ENCODE measurements at places on chromosomes 5 and 9. TPM values are rescaled to one million over a fixed set of nuclear protein-coding genes. Genes with fewer than 3 reads are reported as not detected.

- peak; percentile 25 for DNase-seq
Measured at GRCh38 chr5:41527201-41527779, 16.9 kb upstream of the PLCXD3 start.

DNA sequence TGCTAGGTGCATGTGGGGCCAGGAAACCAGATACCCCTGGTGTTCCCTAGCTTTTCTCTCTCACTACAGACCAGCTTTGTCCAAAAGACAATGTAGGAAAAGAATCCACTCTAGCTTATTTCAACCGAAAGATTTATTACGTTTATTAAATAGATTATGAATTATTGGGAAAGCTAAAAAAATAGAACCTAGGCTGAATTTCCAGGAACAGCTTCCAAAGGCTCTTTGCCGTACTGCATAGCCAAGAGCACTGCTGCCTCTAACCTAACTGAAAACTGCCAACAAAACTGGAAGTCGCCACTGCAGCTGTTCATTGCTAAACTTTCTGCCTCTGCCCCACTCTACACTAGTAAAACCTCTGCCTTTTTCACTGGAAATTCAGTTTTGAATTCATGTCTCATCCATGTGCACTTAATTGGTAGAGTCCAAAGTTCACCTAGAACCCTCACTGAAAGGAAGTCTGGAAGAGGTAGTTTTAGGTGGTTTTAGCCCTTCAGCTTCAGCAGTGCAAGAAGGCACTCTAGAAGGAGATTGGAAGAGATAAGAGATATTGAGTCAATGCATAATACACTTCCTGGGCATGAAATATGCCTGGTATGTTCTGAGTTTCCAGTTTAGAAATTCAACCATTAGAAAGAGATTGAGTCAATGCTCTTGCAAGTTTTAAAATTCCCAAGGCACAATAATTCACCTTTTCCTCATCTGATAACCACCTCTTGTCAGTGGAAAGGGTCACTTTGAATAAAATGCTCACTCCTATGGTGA lies 927.9 kb downstream of the MAT2B start:
- no peak for DNase-seq

DNA sequence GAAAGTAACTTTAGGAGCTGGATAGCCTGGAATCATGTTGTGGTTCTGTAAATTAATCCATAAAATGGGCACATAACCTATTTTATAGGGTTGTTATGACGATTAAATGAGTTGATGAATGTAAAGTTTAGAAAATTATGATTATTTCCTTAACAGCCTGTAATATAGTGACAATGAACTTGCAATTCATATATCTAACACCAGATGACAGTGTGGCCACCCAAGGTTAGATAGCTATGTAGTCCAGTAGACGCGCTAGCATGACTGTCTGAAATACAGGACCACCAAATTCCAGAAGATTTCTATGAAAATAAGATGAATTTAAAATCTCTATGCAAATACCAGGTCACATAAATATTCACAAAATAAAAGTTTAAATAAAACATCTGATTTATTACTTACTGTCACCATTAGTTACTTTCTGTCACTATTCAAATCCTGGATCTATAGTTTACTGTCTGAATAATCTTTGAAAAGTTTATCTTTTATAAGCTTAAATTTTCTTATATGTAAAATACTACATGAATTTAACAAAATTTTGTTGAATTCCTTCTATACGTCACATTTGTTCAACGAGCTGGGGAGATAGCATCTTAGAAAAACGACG lies 26.1 kb upstream of the MACIR start:
- no peak for DNase-seq

DNA sequence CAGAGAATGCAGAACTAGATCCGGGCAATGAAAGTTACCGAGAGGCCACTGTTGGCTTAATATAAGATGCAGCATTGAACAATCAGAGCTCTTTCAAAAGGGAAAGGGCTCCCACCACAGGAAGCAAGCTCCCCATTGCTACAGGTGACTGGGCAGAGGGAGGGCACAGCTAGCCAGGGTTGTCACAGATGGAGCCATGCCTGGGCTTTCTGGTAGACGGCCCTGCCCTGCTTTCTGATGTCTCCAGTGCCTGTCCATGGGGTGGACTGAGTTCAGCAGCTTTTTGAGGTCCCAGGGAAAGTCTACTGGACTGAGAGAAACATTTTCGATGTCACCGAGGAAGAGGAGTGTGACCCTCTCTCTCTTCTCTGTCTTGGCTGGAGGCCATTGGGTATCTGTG lies 14.1 kb downstream of the RGS3 start:
- DNase-seq, result no peak

DNA sequence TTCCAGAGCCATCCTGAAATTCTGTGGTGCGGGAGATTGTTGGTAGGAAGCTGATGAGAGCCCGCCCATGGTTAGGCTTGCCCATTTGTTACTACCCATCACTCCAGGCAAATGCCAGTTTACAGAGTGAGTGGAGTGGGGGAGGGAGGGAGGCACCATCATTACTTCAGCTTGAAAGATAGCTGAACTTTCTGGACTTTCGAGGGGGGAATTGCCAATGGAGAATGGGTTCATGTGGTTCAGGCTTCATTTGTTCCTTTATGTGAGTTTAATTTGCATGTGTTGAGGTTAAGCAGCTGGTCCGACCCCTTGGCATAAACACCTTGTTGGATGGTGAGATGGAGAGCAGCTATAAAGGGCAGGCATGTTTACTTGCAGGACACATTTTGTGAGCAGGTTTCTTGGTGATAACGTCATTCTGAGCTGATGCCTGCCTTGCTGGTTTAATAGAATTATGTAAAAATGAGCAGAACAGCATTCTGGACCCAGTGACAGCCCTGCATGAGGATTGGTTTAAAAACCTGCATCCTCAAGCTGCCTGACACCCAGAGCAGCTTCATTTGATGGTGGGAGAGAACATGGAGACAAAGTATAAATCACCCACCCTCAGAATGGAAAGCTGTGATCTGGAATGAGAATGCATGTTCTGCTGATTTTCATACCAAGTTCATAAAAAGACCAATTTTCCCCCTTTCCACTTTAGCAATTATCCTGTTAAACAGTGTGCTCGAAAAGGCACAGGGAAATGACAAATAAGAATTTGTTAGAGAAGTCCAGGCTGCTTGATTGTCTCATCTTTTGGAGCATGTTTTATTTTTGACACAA lies 106.3 kb downstream of the TRIO start:
- DNase-seq, result no peak

- DNase-seq, result no peak
Measured at GRCh38 chr5:160197341-160198144, 31.8 kb upstream of the FABP6 start.

GRCh38 chr5:16489322-16489791 lies 23.8 kb upstream of the ZNF622 start:
- DNase-seq, result no peak

DNA sequence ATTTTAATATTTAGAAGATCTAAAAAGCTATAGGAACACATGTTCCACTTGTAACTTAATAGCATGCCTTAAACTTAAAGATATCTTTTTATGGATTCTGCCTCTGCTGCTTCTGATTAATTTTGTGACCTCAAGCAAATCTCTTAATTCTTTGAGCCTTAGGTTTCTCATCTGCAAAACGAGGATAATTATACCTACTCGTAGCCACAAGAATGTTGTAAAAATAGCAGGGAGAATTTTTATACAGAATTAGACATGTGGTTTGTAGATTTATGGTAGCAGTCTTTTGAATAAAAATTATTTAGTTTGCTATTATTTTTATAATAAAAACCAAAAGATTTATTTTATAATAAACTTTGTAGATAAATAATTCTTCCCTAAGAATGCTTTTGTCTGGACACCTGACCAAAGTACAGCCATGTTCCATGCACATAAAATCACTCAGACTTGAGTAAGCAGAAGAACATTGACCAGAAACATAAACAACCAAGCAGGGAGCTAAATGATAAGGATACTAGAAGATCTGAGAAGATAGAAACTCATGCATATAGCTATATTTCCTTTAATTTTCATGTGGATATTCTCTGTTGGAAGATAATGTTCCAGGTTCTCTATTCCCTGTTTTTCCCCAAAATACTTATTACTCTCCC lies 18.5 kb downstream of the C9orf85 start:
- no peak for DNase-seq

- DNase-seq, result no peak
Measured at GRCh38 chr5:91190314-91190690, 192.8 kb downstream of the ARRDC3 start.

DNA sequence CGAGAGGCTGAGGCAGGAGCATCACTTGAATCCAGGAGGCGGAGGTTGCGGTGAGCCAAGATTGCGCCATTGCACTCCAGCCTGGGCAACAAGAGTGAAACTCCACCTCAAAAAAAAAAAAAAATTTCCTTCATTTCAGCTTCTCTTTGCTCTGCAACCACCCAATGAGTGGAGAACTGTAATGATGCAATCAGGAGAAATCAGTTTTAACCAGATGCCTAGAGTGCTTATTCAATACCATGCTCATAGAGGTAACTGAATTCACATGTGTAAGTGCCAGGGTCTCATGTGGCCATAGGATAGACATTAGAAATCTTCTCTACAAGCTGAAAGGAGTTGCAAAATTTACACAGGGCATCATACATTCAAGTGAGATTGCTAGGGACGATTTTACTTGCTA lies 70.6 kb downstream of the HMHB1 start:
- DNase-seq, result no peak

GRCh38 chr9:129021091-129021490 lies 7.0 kb downstream of the SH3GLB2 start:
- DNase-seq, result no peak

DNA sequence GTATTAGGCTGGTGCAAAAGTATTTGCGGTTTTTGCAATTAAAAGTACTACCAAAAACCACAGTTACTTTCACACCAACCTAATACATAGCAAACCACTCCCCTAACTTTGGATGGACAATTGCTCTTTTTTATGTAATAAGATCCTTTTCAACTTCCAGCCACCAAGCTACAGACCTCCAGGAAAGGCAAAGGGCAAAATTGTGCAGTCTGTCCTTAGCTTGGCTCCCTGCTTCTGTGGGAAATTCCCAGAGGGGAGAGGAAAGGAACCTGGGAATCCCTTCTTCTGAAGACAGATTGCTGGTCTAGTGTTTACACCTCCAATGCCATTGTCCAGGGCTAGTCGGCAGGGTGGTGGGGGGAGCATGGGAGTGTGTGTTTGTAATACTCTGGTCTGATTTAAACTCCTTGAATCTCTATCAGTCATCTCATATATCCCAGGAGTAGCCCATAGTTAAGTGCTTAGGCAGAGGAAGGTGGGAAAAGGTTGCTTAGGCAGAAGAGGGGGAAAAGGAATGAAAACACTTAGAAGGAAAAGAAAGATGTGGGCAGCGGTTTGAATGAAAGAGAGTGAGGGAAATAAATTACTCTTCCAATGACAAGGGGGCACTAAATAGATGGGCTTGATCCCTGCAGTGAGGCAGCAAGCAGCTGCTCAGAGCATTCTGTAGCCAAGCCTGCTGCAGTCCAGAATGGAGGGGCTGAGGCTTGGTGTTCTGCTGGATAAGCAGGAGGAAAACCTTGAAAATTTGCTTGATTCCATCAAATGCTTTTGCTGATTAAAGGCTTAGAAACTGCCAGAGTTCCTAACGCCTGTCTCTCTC lies 86.9 kb upstream of the MAP1B start:
- no peak for DNase-seq

DNA sequence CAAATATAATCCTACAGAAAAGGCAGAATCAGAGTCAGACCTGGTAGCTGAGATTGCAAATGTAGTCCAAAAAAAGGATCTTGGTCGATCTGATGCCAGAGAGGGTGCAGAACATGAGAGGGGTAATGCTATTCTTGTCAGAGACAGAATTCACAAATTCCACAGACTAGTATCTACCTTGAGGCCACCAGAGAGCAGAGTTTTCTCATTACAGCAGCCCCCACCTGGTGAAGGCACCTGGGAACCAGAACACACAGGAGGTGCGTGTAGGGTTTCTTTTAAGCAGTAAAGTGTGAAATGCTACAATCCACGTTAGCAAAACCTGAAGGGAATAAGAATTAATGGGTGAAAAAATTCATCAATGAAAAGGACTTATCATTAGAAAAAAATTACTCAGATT lies 145.8 kb downstream of the GIN1 start:
- no peak for DNase-seq

DNA sequence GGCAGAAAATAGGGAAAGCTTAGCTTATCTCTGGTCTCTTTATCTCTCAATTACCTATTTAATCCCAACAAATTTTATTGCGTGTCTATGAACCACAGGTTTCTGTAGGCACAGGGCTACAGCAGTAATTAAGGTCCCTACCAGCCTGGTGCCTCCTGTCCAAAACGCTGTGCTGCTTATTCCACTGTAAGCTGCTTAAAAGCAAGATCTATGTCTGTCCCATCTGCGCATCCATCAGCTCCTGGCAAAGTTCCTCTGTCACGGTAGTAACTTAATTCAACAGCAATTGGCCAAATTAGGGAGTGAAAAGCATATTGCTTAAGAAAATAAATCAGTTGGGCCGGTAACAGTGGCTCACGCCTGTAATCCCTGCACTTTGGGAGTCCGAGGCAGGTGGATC lies 235.8 kb upstream of the VLDLR start:
- no peak for DNase-seq

DNA sequence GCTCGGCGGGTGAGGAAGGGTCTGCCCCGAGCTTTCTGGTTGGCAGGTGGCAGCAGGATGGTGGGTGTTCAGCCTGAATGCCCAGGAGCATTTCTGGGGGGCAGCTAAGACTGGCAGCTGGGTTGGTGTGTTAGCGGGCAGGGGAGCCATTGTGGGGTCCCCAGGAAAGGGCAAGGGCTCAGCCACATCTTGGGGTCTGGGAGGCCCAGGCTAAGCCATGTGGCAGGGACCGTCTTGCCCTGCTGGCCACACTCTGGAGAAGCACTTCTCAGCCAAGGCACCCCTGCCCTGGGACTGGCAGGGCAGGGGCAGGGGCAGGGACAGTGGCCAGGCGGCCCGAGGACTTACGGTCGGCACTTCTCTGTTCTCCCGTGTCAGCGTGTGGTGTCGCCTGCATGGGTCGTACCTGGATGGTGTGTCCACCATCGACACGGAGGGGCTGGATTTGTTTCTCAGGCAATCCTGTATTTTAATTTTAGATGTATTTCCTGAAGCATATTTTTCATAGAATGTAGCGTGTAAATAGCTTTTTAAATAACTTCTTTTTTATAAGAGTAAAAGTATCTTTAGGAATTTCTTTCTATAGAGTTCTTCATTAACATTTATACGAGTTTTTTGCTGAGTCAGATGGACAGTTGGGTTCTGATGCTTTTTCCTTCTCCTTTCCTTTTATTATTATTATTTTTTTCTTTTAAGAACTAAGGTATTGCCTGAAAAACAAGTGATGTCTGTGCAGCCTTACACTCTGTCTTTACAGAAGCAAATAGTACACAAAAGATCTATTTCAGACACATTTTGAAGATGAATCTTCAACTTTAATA lies 102.0 kb downstream of the PHF2 start:
- DNase-seq, result no peak

DNA sequence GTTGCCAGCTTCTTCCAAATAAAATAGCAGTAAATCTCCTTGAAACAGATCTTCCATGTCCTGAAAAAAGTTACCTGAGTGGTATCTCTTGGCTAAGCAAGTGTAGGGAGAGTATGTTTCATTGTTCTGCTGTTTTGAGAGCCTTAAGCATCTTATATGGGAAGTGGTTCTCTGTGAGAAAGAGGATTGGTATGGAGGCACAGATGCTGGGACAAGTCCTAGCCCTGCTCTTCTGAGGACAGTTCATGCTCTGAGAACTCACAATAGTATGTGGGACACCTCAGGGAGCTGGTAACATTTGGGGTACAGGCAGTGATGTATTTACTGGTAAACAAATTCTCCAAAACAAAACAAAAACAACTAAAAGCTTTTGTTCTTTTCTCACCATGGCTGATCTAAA lies 2.0 kb downstream of the PPP3R2 start:
- DNase-seq, result no peak

- no peak for DNase-seq
Measured at GRCh38 chr5:154071799-154072413, 33.1 kb downstream of the MFAP3 start.

GRCh38 chr9:98897745-98898144 lies 46.0 kb upstream of the COL15A1 start:
- no peak for DNase-seq

Gene CXCL14
- total RNA-seq, result not detected

Gene CCDC171
- 3.3 TPM for total RNA-seq
